ENCODE measurements at places on chromosomes 5 and 9. TPM values are rescaled to one million over a fixed set of nuclear protein-coding genes. Genes with fewer than 3 reads are reported as not detected.

The SELENOP gene
- total RNA-seq: not detected

The NRG2 gene
- total RNA-seq: 2.0 TPM

The POLR3G gene
- total RNA-seq: 16.5 TPM

The IL31RA gene
- 1.3 TPM for total RNA-seq

The SEC61B gene
- 307 TPM for total RNA-seq

The TAF1L gene
- total RNA-seq: not detected

The PTPN3 gene
- total RNA-seq: 13.8 TPM

The IGFBPL1 gene
- total RNA-seq: 2.6 TPM

The IL4 gene
- not detected for total RNA-seq

The NSG2 gene
- not detected for total RNA-seq

The FOXD1 gene
- total RNA-seq: 12.2 TPM

The SH3RF2 gene
- total RNA-seq: 2.9 TPM

The SH3TC2 gene
- 0.41 TPM for total RNA-seq

The AGXT2 gene
- total RNA-seq: not detected

The OLFM1 gene
- 8.5 TPM for total RNA-seq

The TMEFF1 gene
- 1.1 TPM for total RNA-seq

The INSYN2B gene
- 0.27 TPM for total RNA-seq

The TPPP gene
- total RNA-seq: 5.5 TPM

The SLC34A3 gene
- 0.28 TPM for total RNA-seq

The C5orf52 gene
- total RNA-seq: not detected

The FLT4 gene
- 4.9 TPM for total RNA-seq

The BTNL8 gene
- not detected for total RNA-seq

The NUTM2F gene
- total RNA-seq: not detected

The CCNO gene
- 7.4 TPM for total RNA-seq

The OR1Q1 gene
- total RNA-seq: not detected

The AJM1 gene
- total RNA-seq: 4.6 TPM

All from A549 treated with Mapracorat at 1 μM for 4 hours (cell line).